DMS79 (cell line): ENCODE measurements at places on chromosomes 2 and 18.

DNA sequence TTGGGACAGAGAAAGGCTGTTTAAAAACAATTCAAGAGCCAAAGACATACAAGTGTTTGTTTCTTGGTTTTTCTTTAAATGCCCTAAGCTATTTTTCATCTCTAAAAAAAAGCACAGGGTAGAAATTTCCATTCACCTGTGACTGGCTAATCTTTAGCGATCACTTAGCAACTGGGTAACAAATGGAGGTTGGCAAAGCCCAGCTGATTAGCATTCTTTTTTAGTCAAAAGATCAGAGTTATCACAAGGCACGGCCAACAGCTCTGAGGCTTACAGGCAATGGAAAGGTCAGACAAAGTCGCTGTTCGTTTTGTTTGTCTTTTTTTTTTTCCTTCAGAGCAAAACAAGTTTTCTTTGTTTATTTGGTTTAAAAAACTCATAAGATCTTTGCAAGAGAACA, 29.0 kb upstream of the TTR start:
- DNase-seq: no peak

DNA sequence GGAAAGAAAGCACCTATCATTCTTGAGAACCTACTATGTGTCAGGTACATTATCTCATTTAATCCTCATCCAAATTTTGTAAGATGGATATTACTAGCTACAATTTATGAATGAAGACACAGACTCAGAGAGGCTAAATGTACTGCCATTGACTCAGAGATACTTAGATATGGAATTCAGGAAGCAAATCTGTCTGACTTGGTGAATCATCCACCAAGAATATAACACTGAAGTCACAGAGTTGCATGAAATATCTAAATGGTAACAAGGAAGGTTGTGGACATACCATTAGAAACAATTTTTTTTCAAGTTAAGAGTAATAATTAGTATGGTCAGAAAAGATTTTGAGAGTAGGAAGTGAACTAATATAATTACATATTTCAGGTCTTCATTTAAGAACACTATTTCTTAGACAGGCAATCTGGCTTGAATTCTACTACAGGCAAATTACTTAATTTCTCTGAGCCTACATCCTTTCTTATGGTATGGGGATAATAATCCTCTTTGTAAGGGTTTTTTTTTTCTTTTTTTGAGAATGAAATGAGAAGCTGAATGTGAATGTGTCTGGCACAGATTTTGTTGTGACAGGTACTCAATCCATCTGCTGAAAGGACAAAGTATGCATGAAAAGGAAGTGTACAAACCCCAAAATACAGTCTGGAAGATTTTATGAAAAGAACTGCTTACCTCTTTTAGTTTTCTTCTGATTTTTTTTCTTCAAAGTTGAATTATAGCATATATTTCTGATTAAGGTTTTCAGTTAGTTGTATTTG, 14.8 kb upstream of the C2orf66 start:
- no peak for DNase-seq

- DNase-seq: peak; percentile 39
These were observed 20.1 kb upstream of the YES1 start for GRCh38 chr18:832085-832681.

GRCh38 chr2:214995926-214996670, 142.3 kb downstream of the ABCA12 start:
- no peak for DNase-seq

- no peak for DNase-seq
These were observed 1119.8 kb downstream of the TSN start for GRCh38 chr2:122875091-122875865.

DNA sequence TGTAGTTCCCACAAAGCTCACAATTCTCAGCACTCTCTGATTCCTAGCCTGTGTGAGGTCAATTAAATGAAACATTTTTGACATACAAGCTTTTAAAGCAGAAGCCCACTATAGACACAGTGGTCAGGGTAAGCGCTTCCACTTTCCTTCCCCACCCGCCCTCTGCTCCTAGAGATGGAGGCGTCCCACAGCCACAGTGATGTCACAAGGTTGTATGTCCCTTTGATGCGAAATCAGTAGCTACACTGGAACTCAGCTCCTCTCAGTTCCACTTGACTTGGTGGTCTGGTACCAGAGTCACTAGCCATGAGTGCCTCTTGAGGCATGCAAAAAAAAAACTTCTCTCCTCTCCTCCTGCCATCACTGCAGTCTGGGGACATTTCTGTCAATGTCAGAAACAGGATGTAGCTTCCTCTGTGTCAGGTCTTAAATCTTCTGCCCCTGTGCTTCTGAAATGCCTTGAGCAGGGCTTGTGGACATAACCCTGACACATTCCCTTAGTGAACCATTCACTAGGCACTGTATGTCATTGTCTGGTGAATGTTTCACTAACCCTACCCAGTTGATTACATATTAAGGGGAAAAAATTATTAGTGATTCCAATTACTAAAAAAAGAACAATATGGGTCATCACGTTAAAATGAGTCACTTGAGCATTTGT, 7.8 kb downstream of the SULT1C4 start:
- no peak for DNase-seq

DNA sequence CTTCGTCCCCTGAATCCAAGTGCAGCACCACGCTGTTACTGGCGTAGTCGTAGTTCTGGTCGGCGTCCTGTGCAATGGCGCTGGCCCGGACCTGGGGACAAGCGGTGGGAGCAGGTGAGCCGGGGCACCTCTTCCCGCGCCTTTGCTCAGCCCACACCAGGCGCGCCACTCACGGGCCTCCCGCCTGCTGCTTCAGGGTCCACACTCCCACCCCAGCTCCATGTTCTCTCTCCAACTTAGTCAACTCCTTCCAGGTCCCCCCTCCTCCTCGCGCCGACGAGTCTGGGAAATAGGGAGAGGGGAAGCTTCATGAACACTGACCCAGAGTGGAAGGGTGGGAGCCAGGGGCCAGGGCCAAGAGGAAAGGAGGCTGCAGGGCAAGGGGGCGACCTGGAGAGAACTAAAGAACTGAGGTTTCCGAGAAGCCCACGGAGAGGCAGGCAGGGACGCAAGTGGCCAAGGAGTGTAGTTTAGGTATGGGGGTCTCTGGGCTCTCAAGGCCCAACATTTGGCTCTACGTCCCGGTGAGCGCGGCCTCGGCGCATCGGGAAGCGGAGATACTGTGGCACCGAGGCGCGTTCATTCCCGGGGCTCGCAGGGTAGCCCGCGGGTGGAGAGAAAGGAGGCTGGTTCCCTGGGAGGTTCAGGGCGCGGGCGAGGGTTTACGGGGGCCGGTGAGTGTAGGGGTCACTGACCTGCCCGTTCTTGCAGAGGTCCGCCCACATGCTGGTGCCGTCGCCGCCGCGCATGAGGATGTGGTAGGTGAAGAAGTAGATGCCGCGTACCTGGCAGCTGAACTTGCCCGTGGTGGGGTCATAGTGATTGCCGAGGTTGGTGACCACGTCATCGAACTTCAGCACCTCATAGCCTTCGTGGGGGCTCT, 1.4 kb downstream of the C1QL2 start:
- DNase-seq: no peak

- no peak for DNase-seq
These were observed 27.4 kb downstream of the CDK15 start for GRCh38 chr2:201833781-201834180.

DNA sequence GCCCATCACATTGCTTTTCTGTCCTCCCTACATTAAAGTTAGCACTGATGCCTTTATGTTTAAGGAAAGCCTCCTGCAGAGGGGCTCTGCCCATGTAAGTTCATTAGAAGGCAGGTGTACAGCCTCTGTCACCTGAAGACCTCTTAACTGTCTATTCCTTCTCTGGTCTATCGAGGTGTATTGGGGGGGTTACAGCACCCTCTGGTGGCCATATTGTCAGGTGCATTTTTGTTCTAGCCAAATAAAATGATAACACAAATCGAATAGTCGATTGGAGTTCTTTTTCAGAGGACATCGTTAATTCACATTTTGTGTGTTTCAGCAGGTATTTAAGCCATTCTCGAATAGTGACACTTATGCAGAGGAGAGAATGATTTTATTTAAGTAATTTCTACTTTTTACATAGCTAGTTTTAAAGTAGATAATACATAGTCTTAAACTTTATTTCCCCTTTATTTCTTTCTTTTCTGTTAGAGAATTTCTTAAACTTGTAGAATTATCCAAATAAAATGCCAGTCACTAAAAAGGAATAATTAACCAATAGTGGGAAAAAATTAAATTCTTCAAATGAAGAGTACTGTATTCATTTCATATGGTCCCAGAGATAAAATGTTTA, 136.8 kb downstream of the NEDD4L start:
- DNase-seq: peak; percentile 30

DNA sequence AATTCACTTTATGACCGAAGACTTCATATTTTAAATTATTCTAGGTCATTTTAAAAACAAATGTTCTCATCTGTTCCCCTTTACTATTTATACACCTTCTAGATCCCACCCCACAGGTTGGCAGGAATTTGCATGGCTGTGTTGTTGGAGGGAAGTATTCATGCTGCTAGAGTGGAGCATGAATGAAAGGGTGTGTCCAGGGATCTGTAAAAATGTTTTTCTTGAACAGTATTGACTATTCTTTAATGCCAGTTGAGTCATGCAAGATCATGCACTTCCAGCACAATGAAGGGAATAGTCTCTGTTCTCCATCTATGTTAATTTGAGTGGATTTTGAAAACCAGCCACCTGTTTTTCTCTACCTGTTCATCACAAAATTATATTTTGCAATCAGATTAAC, 52.0 kb upstream of the COL3A1 start:
- no peak for DNase-seq

GRCh38 chr18:44238454-44238853, 442.2 kb upstream of the SETBP1 start:
- DNase-seq: no peak

GRCh38 chr2:119680457-119681202, 1.6 kb downstream of the TMEM177 start:
- no peak for DNase-seq

GRCh38 chr18:32769071-32769585, 3.7 kb downstream of the KLHL14 start:
- DNase-seq: no peak

- no peak for DNase-seq
These were observed 92.7 kb downstream of the ALPK2 start for GRCh38 chr18:58536202-58536516.

DNA sequence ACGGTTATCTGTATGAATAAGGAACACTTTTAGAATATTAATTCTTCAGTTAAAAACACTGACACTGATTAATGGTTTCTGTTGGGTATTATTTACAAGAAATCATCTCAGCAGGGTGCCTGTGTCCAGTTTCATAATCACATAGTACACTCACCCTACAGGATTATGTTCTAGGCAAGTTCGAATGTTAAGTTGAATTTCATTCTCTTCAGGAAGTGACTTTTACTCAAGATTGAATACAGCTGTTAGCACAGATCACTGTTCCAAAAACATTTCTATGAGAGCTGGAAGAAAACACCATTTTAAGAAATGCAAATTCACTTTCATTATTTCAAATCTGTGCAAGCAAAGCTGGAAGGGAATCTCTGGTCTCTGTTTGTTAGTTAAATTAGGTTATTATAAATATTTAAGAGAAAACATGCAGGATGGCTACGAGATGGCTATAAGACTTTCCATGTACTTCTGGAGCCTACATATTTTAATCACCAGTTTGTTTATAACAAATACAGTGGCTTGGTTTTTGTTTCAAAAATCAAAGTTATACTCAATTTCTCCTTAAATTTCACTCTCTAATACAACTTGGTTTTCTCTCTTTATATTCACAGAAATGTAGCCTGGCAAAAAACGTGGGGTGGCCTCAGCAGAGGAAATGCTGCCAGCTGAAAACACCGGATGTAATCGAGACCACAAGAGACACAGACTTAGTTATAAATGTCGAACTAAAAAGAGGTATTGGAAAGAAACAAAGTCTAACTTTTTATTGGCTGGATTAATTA, 65.8 kb downstream of the RBMS1 start:
- DNase-seq: no peak

GRCh38 chr2:164948540-164948939, 6.8 kb downstream of the SLC38A11 start:
- no peak for DNase-seq

- DNase-seq: no peak
These were observed 156.7 kb downstream of the KLHL29 start for GRCh38 chr2:23541503-23542229.

- peak; percentile 51 for DNase-seq
These were observed 926 bp downstream of the SERPINB8 start for GRCh38 chr18:63970809-63971205.

- DNase-seq: no peak
These were observed 186.7 kb downstream of the PARD3B start for GRCh38 chr2:204732019-204732418.

DNA sequence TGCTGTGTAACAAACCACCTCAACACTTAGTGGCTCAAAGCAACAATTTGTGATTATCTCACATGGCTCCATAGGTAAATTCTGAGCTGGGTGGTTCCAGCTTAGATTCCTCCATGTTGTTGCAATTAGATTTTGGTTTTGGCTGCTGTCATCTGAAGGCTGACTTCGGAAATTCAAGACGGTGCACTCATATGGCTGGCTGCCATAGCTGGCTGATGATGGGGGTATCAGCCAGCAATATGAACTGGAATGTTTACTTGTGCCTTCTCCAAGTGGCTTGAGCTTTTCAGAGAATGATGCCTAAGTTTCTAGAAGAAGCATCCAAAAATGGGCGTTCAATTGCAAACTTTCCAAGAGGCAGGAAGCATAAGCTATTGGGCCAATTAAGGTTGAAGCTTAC, 213.1 kb downstream of the GCA start:
- no peak for DNase-seq

DNA sequence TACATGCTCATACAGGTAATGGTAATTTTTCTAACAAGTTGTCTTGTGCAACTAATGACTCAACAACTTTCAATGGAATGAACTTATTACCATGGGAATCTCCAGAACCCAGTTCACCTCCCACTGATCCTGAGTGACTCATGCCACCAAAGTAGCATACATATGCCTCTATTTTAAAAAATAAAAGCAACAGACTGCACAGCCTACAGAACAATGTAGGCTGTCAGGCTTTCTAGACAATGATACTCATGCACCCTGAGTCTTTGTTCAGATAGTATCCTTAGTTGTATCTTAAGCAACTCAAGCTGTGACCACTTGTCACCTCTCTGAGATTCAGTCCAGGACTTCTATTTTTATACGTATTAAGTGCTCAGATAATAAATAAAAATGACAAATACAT, 531.0 kb upstream of the SETBP1 start:
- no peak for DNase-seq

DNA sequence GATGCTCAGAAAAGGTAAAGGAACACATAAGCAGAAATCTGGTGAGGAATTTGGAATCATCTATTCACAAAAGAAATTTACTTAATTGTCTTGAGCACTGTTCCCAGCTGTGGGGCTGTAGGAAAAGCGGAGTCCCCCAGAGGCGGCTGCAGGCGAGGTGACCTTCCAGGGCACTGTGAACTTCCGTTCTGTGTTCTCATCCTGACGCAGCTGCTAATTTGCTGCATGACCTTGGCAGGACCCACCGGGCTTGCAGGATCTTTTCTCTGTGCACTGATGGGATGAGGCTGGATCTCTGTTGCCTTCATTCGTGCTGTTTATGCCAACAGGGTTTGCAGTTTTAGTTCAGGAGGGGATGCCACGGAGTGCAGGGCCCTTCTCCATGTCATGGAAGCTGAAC, 301.9 kb upstream of the MYT1L start:
- DNase-seq: no peak

GRCh38 chr18:37272226-37272625, 293.4 kb downstream of the CELF4 start:
- DNase-seq: no peak

GRCh38 chr2:1011006-1011405, 60.4 kb downstream of the SNTG2 start:
- DNase-seq: peak; percentile 33
